ENCODE measurements at places on chromosomes 3 and 15.

DNA sequence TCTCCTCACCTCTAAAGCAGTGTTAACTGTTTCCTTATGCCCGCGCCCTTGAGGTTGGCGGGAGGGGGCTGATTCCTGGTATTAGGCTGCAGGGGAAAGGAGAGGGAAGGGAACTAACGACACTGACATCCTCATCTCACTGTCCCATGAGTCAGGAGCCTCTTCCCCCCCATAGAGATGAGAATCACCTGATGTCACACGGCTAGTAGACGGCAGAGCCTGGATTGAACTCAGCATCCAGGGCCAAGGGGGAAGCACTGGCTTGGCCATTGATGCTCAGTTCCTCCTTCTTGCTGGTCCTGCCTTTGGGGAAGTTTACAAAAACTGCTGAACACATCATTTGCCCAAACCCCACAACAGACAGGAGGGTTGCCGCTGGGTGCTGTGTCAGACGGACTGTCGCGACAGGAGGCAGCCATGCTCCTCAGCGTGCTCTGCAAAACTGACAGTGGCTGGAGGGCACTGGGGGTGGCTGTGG lies 38.5 kb downstream of the IDH2 start:
- DNase-seq, result no peak

DNA sequence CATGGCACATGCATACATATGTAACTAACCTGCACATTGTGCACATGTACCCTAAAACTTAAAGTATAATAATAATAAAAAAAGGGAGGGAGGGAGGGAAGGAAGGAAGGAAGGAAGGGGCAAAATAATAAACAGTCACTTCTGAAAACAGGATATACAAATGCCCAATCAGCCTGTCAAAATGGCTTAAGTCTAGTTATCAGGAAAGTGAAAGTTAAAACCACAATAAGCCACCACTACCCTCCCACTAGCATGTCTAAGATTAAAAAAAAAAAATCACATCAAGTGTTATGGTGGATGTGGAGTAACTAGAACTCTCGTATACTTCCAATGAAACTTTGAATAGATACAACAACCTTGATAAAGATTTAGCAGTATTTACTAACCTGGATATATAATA lies 145.6 kb upstream of the GMNC start:
- DNase-seq, result no peak

DNA sequence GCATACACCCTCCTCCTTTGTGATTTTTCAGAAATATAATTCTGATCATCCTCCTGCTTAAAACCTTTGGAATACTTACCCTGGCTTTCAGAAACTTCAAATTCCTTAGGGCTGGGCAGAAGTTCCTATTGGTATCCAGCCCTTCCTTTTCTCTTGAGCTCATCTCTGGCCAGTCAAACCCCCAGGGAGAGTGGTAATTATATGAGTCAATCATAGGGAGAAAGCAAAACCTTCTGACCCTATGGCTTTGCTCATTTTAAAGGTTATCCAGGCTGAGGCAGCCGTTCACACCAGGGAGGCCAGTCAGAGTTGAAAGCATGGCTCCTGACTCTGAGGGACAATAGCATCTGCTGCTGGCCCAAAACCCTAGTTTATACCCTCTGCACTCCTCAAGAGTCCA lies 23.9 kb upstream of the CTNNB1 start:
- no peak for DNase-seq

- no peak for DNase-seq
Measured at GRCh38 chr3:97089621-97090020, 275.2 kb downstream of the EPHA6 start.

- no peak for DNase-seq
Measured at GRCh38 chr15:47570451-47570850, 146.9 kb upstream of the SEMA6D start.

GRCh38 chr3:13851997-13852637 lies 27.8 kb downstream of the WNT7A start:
- DNase-seq, result no peak

DNA sequence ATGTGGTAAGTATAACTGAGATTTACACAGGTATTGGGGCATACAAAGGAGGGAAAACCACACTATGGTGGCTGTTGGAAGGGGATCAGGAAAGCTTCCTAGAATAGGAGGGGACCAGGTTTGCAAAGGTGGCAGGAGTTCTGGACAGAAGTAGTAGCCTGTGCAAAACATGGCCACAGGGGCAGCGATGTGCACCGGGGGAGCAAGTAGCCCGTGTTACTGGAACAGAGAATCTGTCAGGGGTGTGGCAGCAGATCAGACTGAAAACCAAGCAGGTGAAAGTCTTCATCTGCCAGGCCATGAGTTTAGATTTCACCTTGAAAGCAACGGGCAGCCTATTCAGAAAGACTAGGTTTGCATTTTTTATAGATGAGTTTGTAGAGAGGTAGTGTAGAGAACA lies 182.3 kb upstream of the LPP start:
- no peak for DNase-seq

DNA sequence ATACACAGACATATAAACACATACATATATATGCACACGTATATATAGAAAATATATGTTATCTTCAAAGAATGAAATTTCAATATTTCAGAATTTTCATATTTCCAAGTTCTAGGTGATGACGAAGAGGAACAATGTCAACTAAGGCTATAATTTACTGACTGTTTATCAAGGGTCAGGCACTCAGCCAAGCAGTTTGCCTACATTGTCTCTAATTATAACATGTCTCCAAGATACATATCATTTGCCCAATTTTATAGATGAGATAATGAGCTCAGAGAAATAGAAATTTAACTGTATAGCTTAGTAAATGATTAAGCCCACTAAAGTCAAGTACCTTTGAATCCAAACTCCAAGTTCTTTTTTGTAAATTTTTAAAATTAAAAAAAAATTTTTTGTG lies 99.9 kb upstream of the PLSCR4 start:
- DNase-seq, result no peak

GRCh38 chr15:85026304-85027032 lies 44.8 kb downstream of the PDE8A start:
- DNase-seq, result no peak

DNA sequence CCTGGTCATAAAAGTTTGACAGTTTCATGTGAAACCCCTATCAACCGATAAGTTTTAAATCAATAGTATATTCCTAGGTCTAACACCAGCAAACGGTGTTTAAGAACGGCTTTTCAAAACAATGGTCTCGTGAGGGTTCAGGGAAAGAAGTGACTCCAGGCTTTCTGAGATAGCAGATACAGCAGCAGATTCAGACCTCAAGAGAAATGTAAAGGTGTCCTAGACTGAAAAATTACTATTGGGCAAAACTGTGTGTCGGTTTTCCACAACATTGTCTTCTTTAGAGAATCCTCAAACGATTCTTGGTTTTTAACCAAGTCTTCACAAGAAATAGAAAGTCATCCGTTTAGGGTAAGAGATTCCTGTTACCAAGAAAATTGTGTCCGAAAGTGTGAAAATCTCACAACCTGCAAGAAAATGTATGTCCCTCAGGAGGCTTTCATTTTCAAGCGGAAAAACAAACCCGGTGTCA lies 1.2 kb downstream of the SETD2 start:
- DNase-seq, result no peak

DNA sequence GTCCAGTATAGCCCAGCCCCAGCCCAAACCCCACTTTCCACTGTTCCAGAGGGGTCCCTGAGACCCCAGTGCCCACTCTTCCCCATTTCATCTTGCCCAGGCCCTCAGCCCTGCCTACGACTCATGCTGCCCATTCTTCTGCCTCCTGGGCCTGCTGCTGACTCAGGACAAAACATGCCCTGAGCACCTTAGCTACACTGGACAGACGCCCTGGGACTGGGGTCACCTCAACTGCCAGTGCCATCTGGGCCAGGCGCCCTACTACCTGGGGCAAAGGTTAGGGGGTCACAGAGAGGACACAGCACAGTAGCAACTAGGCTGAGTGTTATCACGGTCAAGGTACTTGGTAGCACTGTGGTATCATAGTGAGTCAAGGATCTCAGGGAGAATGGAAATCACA lies 2.6 kb upstream of the LAMB2 start:
- DNase-seq, result no peak

DNA sequence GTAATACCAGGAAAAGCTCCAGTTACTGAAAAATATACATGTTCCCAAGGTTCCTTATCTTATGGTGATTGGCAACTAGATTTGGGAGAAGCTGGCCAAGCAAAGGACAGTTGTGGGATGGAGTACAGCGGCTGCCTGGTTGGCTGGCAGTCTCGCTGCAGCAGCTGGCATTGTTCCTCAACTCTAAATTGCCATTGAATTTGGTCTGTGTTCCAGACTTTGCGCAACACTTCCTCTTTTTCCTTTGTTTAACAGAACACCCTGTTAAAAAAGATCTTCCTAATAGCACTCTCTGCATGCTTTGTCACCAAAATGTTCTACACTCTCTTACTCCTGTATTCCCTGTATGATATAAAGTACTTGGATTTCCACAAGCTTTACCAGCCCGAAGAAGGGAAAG lies 420.6 kb upstream of the RBMS3 start:
- no peak for DNase-seq

DNA sequence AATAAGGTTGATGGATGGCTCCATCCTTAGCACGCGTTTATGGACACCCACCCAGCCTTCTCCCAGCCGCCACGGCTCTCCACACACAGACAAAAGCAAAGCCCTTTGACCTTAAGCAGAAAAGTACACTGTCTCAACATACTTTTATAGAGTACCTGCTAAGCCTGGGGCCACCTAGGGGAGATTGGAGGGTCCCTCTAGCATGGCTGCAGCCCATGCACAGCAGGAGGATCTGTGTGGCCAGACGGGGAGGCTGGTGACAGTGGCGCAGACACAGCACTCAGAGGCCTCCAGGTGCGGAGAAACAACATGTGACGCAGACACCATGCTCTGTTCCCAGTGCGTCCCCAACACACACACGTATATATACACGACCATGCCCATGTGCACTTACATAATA lies 174.9 kb downstream of the XXYLT1 start:
- DNase-seq, result no peak

- DNase-seq, result no peak
Measured at GRCh38 chr15:89368566-89369223, 34.1 kb upstream of the POLG start.

DNA sequence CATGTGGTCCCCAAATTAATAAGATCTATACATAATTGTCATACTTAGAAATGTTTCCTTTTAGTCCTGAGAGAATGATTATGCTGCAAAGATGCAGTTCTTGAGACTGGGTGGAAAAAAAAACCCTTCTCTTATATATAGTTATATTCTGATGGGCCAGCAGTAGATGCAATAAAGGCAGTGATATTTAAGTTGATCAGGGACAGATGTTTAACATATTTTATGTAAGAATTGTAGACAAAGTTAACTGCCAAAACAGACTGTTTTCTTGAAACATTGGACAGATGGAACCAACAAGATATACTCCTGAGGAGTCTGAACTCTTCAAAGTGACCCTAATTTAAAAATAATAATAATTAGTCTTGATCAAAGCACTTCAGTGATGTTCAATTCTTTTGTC lies 172.0 kb upstream of the LRIG1 start:
- DNase-seq, result no peak

- no peak for DNase-seq
Measured at GRCh38 chr3:154849408-154849807, 230.7 kb upstream of the MME start.

GRCh38 chr3:14154276-14154675 lies 24.1 kb downstream of the XPC start:
- DNase-seq, result no peak

DNA sequence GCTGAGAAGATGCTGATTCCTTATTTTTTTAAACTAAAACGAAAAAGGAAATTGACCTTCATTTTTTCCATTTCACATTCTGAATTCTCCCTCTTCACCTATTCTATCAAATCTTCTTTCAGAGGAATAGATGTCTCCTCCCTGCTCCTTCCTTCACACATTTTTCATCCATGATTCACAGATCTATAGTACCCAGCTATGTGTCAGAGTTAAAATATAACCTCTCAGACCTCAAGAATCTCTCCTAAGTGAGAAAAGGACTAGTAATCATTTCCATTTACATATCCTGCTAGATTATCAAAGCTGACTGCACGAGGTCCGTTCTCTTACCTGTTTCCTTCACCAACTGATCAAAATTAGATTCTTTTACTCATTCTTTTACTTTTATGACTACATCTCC lies 1297.6 kb upstream of the ALCAM start:
- DNase-seq, result no peak

DNA sequence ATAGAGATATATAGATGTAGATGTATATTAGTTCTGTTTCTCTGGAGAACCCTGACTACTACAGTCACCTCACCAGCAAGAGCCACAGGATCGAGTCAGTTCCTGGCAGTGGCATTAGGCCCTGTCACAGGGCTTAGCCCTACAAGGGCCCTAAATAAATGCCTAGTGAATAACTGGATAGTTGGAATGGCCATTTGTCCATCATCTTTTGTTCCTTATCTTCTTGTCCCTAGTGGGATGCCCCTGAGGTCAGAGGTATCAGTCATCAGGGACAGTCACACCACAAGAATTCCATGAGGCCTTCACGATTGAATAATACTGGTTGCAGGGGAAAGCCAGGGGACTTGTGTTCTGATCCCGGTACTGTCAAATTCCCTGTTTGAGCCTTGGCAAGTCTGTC lies 204.9 kb upstream of the PPP2R3A start:
- DNase-seq, result no peak

DNA sequence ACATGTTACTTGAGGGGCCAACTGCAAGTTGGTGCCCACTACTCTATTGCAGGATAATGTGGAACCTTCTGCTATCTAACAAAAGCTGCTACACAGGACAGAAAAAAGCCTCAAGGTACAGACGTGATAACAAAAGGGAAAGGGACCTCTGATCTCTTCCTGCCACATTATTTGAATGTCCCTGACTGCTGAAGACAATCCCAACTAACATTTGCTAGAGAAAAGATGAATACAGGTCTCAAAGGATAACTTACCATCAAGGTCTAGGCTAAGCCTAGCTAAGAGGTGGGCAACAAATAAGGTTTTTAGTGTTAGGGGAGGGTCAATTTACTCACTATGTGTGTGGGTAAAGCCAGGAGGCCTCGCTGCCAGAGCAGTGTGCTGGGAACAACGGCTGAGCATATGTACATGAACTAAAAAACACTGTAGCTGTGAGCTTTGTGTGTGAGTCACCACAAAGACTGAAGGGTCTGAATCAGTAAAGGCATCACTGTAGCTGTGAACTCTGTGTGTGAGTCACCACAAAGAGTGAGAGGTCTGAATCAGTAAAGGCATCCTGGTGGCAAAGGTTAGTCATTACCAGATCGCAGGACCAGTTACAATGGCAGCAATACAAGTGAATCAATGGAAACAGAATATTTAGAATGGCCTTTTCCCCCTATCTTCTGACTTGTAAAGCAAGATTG lies 111.7 kb downstream of the LMLN start:
- DNase-seq, result peak; percentile 56

GRCh38 chr15:82921939-82922338 lies 30.6 kb downstream of the HOMER2 start:
- no peak for DNase-seq

All from activated CD4-positive, alpha-beta T cell treated with anti-CD3 and anti-CD28 coated beads, Interleukin-2, amount 50 U/mL, for 48 hours (primary cell).